ENCODE measurements at places on chromosomes 16 and 17.
A peak's percentile ranks its signal among the peaks of the same experiment; 100 is the strongest.

- H3K4me3 ChIP-seq, result no peak overlapping the region
- H3K27ac ChIP-seq, result no peak overlapping the region
- no peak for DNase-seq
- no peaks in the 10 kb centered on the region for H3K36me3 ChIP-seq
These were observed 18.8 kb downstream of the LGALS3BP start for GRCh38 chr17:78960928-78961327.

GRCh38 chr17:33396818-33397217 lies 103.7 kb upstream of the ASIC2 start:
- H3K4me3 ChIP-seq, result no peak overlapping the region
- H3K27ac ChIP-seq, result no peak overlapping the region
- DNase-seq, result no peak
- no peaks in the 10 kb centered on the region for H3K27me3 ChIP-seq
- no peaks in the 10 kb centered on the region for H3K36me3 ChIP-seq

DNA sequence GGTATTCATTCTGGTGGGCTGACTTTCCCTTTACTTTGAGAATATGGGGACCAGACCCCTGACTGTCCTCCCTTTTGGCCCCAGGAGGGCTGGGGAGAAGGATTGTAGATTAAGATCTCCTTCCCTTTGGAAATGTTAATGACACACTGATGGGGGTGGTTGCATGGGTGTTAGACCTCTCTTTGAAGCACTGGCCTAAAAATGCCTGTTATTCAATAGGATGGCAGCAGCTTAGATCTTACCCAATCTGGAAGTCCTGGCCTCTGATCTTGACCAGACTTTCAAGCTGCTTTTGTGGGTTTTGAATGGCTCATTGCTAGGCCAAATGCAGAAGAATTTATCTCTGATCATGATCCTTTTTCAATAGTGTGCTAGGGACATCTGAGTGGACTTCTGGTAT lies 25.7 kb downstream of the MAP3K3 start:
- H3K4me1 ChIP-seq, result no peaks in the 10 kb centered on the region
- H3K27ac ChIP-seq, result no peak overlapping the region
- no peaks in the 10 kb centered on the region for H3K27me3 ChIP-seq
- DNase-seq, result no peak
- no peaks in the 10 kb centered on the region for H3K36me3 ChIP-seq

DNA sequence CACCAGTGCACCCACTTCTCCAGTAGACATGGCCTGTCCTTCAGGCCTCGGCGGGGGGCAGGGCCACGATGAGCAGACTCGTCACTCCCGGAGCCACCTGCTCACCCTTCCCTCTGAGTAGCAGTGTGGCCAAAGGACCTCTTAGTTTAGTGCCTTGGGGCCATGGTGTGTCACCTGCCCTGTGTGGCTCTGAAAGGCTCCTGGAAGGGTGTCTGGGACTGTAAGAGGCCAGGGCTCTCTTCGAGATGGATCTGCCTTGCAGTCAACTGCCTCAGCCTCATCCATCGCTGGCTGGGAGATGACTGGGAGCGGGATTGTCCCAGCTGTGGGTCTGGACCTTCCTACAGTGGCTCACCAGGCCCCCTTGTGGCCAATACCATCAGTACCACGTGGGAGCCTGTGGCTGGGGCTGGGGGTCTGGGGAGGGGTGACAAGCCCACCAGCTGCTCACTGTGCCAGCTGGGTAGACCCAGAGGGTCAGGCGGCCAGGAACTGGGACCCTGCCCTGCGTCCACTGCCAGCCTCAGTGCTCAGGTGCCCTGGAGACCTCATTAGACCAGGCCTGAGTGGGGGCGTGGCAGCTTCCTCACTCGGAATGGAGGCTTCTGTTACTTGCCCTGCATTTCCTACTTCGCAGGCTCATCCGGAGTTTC lies 133.4 kb downstream of the OR1D5 start:
- H3K27me3 ChIP-seq, result no peaks in the 10 kb centered on the region
- H3K4me3 ChIP-seq, result no peak overlapping the region
- no peaks in the 10 kb centered on the region for H3K4me1 ChIP-seq

DNA sequence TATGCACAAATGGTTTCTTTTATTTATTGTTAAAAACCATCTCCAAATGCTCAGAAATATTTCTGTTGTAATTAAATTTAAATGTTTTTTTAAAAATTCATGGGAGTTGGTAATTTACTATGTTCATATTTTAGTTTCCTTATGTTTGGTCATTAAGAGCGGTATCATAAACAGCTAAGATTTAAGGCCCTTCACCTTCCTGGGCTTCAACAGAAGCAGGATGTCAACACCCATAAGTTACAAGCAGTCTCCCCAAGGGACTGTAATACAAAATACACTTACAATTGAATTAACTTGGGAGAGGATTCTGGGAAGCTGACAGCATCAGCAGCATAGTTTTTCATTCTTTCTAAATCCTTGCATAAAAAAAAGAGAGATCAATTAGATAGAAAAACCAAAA lies 30.9 kb upstream of the TANC2 start:
- H3K4me1 ChIP-seq, result no peaks in the 10 kb centered on the region
- DNase-seq, result no peak
- H3K27me3 ChIP-seq, result no peaks in the 10 kb centered on the region
- no peak overlapping the region for H3K4me3 ChIP-seq
- no peak overlapping the region for H3K27ac ChIP-seq
- no peaks in the 10 kb centered on the region for H3K36me3 ChIP-seq

- no peak overlapping the region for H3K27ac ChIP-seq
- DNase-seq, result no peak
- H3K36me3 ChIP-seq, result no peaks in the 10 kb centered on the region
These were observed 34.2 kb downstream of the PIEZO1 start for GRCh38 chr16:88750854-88751253.

DNA sequence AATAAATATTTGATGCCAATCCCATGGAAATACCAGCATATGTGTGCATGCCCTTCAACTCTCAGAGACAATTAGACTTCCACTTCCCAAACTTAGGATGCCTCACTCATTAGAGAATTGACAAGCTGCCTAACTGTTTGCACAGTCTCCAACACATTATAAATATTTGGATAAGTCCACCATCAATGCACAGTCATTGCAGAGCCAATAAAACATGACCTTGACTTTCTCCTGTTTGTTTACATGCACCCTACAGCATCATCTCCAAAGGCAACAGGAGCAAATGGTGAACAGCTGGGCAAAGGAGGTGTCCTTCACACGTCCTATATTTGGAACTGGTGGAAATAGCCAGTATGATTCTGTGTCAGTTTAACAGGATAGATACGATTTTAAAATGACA lies 804.4 kb upstream of the RBFOX1 start:
- no peak overlapping the region for H3K4me3 ChIP-seq
- DNase-seq, result no peak
- H3K36me3 ChIP-seq, result no peaks in the 10 kb centered on the region
- no peaks in the 10 kb centered on the region for H3K27me3 ChIP-seq
- H3K4me1 ChIP-seq, result no peaks in the 10 kb centered on the region

DNA sequence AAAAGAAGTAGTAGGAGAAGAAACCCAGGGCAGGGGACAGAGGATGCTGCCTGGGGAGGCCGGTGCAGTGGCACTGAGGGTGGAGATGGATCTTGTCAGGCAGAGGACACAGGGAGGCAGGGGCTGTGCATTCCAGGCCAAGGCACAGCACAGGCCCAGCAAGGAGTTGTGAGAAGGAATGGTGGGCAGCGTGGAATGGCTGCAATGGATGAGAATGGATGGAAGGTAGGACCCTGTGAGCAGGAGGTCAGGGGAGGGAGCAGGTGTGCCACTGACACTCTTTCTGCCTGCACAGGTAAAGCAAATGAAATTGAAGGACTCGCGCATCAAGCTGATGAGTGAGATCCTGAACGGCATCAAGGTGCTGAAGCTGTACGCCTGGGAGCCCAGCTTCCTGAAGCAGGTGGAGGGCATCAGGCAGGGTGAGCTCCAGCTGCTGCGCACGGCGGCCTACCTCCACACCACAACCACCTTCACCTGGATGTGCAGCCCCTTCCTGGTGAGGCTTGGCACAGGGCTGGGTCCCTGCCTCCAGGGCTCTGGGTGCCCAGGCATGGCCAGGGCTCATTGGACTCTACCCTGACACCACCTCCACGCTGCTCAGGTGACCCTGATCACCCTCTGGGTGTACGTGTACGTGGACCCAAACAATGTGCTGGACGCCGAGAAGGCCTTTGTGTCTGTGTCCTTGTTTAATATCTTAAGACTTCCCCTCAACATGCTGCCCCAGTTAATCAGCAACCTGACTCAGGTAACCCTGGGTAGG lies 32.8 kb downstream of the ABCC3 start:
- DNase-seq, result no peak
- H3K4me3 ChIP-seq, result no peak overlapping the region
- H3K27me3 ChIP-seq, result no peaks in the 10 kb centered on the region
- no peaks in the 10 kb centered on the region for H3K4me1 ChIP-seq
- no peak overlapping the region for H3K27ac ChIP-seq

GRCh38 chr16:87329436-87330256 lies 12.5 kb upstream of the C16orf95 start:
- no peak for DNase-seq
- H3K27ac ChIP-seq, result no peak overlapping the region
- peaks cover 17% of the 10 kb centered on the region for H3K36me3 ChIP-seq

DNA sequence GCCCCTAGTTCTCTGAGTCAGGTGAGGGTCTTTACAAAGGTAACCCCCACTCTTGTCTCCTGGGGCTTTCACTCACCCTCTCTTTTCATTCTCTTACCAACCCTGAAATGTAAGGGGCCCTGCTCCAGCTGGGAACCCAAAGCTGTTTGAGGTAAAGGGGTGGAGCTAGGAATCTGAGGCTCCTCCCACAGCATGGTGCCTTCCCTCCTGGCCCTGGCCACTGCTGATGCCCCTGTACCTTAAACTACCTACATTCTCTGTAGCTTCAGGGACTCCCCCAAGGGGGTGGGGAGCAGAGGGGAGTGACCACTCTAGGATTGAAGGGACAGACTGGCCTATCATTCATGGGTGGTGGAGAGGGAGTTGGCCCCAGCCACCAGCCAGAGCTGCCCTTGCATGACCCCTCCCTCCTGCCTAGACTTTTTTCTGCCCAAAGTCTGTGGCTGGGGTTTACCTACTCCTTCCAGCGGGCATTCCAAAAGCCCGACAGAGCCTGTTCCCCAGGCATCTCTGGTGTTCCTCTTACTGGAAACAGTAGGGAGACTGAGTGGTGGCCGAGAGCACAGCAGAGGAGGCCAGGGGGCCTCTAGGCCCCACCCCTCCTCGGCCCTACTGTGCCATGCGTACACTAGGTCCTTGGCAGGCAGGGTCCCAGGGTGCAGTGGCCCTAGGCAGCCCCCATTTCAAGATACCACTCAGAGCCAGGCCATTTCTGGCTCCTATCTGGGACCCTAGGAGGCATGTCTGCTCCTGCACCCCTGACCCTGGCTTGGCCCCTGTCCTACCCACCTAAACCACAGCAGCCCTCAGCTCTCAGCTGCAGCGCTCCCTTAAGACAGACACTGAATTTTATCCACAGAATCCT lies 9.5 kb downstream of the DOK4 start:
- peaks cover 10% of the 10 kb centered on the region for H3K4me1 ChIP-seq
- no peaks in the 10 kb centered on the region for H3K27me3 ChIP-seq
- no peak overlapping the region for H3K27ac ChIP-seq
- no peaks in the 10 kb centered on the region for H3K36me3 ChIP-seq

GRCh38 chr16:1197237-1197866 lies 27.7 kb downstream of the TPSG1 start:
- no peaks in the 10 kb centered on the region for H3K27me3 ChIP-seq
- no peak overlapping the region for H3K4me3 ChIP-seq
- H3K27ac ChIP-seq, result no peak overlapping the region
- DNase-seq, result no peak

DNA sequence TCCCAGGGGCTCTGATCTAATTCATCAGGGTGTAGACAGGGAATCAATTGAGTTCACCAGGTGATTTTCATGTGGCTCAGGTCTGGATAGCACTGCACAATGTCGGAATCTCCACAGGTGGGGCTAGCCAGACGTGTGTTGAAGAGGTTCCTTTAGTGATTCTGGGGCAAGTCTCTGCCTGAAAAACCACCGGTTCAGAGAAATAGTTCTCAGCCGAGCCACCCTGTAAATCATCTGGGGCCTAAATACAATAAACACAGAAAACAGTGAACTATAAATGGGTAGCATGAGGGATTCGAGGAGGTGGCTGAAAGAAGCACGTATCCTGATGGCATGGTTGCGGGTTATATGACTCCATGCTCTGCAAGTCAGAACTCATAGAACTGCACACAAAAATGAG lies 21.3 kb downstream of the ASPA start:
- no peak overlapping the region for H3K27ac ChIP-seq
- H3K27me3 ChIP-seq, result no peaks in the 10 kb centered on the region
- no peak overlapping the region for H3K4me3 ChIP-seq
- no peaks in the 10 kb centered on the region for H3K36me3 ChIP-seq
- DNase-seq, result no peak
- no peaks in the 10 kb centered on the region for H3K4me1 ChIP-seq

- H3K4me3 ChIP-seq, result no peak overlapping the region
- no peaks in the 10 kb centered on the region for H3K27me3 ChIP-seq
- H3K4me1 ChIP-seq, result no peaks in the 10 kb centered on the region
These were observed 27.2 kb downstream of the CLEC16A start for GRCh38 chr16:10971560-10971961.

DNA sequence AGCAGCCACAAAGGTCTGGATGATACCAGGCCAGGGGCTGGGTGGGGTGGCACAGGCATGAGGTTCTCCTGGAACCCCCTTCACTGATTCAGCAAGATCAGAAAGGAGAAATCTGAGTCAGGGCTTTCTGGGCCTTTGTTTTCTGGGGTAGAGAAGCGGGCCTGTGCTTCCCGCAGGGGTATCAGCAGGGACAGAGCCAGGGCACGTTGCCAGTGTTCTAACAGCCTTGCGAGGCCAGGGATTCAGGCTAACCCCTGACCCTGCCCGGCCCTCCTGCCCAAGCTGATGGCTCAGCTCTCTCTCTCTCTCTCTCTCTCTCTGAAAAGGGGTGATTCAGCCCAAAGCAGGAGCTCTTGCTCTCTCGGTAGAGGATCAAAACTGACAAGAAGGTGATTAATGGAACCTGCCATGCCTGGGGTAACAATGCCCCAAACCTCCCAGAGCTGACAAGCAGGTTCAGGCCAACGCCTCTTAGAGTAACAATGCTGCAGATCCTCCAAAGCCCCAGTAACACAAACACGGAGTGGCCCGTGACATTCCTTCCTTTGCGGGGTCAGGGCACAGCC lies 2.0 kb upstream of the KRT13 start:
- H3K27me3 ChIP-seq, result no peaks in the 10 kb centered on the region
- H3K27ac ChIP-seq, result no peak overlapping the region
- DNase-seq, result no peak

- H3K4me3 ChIP-seq, result no peak overlapping the region
- peak; percentile 79 for DNase-seq
- no peaks in the 10 kb centered on the region for H3K36me3 ChIP-seq
- H3K4me1 ChIP-seq, result no peaks in the 10 kb centered on the region
- peak overlapping the region; percentile 47 for H3K27ac ChIP-seq
These were observed 42.7 kb upstream of the ANKFN1 start for GRCh38 chr17:56110463-56111135.

DNA sequence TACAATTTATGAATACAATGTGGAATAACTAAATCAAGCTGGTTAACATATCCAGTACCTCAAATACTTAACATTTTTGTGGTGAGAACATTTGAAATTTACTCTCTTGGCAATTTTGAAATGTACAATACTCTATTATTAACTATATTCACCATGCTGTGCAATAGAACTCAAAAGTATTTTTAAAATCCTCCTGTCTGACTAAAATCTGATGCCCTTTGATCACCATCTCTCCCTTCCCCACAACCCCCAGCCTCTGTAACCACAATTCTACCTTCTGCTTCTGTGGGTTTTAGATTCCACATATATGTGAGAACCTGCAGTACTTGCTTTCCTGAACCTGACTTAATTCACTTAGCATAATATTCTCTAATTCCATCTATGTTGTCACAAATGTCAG lies 71.6 kb upstream of the ALOX12 start:
- no peak overlapping the region for H3K4me3 ChIP-seq
- H3K36me3 ChIP-seq, result no peaks in the 10 kb centered on the region
- no peak for DNase-seq
- H3K4me1 ChIP-seq, result no peaks in the 10 kb centered on the region
- H3K27ac ChIP-seq, result no peak overlapping the region
